ENCODE measurements at places on chromosomes 7 and 10.

DNA sequence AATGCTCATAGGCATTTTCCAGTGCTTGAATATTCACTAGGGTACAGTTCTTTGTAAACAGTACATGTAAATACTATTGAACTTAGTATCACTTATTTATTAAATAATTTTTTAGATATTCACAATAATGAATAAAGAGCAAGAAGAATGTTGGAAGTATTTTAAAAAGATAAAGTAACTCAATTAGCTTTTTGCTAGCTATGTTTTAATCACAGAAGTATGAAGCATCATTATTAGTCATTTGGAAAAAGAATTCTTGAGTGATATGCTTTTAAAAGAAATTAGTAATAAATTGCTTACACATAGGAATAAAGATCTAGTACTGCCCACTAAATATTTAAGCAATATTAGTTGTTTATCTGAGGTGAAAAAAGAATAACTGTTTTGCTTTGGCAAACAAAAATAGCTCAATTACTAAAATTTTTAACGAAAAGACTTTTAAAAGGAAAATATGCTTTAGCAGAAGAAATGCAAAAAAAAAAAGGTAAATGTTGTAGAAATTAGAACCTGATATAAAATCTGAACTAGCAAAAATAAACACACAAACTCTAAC, 66.5 kb downstream of the SGMS1 start:
- DNase-seq, result no peak

- DNase-seq, result no peak
These were observed 29.9 kb downstream of the SORBS1 start for GRCh38 chr10:95531058-95531809.

GRCh38 chr10:47166405-47166777, 133.6 kb upstream of the GDF10 start:
- DNase-seq, result peak; percentile 26

DNA sequence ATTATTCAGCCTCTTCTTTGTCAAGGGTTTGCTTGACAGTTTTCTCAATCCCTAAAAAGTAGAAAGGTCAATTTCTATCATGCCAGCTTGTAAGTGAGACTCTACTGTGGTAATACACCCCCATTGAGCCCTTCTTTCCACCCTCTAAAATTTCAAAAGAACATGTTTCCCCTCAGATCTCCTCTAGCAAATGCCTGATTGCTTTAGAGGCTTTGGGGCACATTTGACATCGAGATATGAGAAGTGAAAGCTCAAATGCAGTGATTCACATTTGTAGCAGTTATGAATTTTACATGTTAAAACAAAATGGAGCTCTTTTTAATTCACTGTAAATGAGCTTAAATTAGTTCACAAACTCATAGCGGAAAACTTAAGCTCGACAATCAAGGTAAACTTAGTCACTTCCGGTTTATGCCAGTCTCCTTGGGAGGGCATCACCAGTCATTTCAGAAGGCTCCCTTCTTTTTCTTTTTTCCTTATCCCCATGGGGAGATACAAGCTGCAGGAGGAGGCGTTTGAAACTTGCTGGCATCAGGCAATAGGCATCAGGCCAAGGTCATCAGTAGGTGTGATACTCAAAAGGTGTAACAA, 55.3 kb upstream of the ADO start:
- DNase-seq, result no peak

GRCh38 chr10:123683459-123683858, 17.3 kb downstream of the GPR26 start:
- DNase-seq, result no peak

GRCh38 chr7:116616555-116617059, 55.4 kb upstream of the MET start:
- DNase-seq, result peak; percentile 36

- DNase-seq, result no peak
These were observed 10.0 kb upstream of the SFRP5 start for GRCh38 chr10:97781618-97782331.

GRCh38 chr10:66940965-66941364, 15.1 kb downstream of the LRRTM3 start:
- no peak for DNase-seq

DNA sequence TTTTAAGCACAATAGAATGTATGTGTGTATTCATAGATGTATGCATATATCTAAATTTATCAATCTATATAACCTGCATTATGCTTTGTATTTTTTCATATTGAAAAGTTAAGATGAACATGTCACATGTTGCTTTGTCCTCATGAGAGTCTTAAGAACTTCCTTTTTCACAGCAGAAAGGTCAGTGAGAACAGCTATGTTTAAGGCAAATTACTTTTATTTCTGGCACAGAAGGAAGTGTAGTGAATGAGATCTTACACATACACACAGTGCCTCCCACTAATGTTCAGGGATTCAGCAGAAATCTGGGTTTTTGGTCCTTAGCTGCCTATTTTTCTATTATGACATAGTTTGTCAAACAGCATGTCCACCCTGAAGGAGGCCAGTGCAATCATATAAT, 134.8 kb downstream of the TMEM26 start:
- DNase-seq, result no peak

GRCh38 chr7:141558544-141559183, 7.5 kb downstream of the AGK start:
- peak; percentile 66 for DNase-seq

DNA sequence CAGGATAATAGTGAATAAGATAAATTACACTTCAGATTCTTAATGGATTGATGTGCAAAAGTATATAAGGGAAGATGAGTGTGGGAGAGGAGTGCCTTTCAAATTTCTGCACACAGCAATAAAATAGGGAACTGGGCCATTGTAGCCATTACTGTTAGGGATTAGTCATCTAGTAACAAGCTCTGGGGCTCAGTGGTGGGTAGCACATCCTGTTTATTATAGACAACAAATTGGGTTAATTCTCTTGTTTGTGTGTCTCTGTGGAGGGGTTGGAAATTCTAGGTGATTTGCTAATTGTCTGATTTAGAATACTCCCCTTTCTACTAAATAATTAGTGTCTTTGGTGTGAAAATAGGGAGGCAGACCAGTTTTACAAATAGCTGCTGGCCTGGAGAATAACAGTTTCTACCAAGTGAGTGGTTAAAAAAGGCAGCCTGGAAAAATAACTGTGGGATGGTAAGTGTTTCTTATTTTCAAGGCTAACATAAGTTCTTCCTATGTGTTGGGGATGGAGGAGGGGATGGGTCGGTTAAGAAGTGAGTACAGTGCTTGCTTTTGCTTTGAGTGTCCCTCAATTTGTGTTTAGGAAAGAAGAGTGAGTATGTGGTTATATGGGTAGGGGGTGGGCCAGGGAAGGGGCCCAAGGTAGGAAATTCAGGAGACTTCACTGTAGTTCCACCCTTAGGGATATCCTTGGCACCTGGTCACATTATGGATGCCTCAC, 43.3 kb upstream of the TMEM248 start:
- DNase-seq, result peak; percentile 33

- DNase-seq, result no peak
These were observed 759 bp upstream of the ELAPOR2 start for GRCh38 chr7:87060288-87060537.

DNA sequence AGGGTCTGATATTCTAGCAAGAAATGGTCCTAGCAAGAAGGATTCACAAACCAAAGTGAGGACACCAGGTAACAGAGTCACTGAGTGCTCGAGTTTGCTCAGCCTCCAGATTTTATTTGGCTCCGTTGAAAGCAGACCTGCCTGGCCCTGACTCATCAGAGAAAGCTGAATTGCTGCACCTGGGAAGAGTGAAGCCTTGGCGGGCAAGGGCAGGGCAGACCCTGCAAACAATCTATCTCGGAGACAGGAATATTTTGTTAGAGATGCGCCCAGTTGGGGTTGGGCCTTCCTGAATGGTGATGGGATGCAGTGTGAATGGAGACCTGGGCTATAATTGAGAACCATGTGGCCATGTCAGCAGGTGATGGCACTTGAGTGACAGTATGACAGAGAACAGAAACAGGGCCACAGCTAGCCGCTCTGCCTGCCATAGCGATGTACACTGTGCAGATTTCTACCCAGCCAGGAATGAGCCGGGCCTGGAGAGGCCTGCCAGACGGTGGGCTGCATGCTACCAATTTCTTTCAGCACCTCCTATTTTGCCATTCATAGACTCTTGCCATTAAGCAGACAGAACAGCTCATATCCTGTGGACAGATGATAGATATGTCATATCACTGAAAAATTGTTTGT, 744.2 kb downstream of the LRMDA start:
- no peak for DNase-seq

GRCh38 chr10:121511460-121511859, 86.8 kb downstream of the FGFR2 start:
- no peak for DNase-seq

GRCh38 chr7:159051916-159052315, 92.8 kb downstream of the VIPR2 start:
- no peak for DNase-seq

GRCh38 chr10:72665925-72666324, 26.0 kb upstream of the MCU start:
- DNase-seq, result peak; percentile 59

DNA sequence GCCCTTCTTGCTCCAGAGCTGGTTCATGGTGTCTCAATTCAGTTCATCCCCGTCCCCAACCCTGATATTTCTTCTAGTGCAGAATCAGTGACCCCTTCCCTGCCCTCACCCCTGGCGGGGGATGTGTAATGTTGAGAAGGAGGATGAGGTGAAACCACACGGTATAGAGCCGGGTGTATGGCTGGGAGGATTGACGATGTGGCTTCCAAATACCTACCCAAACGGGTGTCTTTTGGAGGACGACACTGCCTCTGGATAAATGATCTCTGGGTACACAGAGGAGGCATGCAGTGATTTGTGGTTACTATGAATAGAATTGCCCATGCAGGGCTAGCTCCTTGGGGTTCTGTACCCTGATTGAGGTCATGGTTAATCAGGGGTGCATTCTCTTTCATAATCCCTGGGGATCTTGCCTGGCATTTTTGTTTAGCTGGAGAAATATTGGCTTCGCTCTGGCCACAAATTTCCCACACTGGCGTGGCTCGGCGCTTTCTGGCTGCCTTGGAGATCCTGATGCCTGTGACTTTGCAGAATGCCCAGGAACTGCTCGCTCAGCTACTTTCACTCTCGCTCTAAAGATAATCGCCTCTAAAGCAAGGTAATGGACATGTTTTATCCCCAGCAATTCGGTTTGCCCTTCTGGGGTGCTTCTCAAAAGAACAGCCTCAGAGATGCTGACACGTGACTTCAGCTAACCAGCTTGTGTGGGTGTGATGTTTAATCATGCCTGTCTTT, 89.2 kb downstream of the RBM20 start:
- no peak for DNase-seq

GRCh38 chr10:5503477-5503835, 4.1 kb upstream of the CALML5 start:
- DNase-seq, result no peak

DNA sequence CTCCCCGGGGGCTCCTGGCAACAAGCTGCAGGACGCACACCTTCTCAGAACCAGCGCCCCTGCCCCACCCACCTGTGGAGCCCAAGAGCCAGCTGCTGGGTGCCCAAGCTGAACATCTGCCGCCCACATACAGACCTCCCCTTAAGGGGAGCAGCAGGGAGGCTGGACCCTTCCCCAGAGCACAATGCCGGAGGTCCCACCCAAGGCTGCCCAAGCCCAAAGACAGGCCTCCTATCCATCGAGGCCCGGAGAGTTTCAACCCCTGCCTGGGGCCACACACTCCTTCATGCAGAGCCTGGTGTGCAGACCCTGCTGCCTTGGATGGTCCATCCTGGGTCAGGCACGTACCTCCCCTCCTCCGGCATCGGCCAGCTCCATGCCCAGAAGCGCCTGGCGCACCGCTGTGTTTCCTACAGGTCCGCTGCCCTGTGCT, 48.7 kb downstream of the VIPR2 start:
- DNase-seq, result no peak

DNA sequence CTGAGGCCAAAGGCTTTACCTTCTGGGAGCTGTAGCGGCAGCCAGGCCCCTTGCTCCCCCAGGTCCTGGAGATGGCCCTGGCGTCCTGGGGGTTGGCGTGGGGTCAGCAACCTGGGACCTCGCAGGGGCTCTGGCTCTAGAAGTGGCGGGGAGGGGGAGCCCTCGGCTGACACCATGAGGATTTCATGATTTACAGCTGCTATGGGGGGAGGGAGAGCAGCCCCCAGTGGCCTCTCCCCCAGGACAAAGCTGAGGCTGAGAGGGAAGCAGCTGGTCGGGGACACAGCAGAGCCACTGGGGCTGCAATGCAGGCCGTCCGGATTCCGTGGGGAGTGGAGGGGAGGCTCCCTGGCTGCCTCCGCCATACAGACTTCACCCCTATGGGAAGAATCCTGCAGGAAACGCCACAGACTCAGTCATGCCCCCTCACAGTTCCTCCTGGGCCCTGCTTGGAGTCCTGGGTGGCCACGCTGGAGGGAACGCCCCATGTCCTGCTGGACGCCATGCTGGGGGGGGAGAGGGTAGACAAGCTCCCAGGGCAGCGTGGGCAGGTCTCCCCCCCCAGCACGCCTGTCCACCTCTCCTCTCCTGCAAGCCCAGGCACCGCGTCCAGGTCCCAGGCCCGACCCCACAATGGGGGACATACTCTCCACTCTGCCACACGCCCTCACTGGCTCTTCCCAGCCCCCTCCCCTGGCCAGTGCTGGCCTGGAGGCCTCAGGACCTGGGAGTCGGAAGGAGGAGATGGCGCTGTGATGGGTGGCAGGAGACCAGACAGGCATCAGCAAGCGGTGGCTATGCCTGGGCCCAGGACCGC, 243.6 kb downstream of the ELFN1 start:
- DNase-seq, result no peak

- no peak for DNase-seq
These were observed 19.0 kb upstream of the FIGNL1 start for GRCh38 chr7:50469181-50469580.

- DNase-seq, result no peak
These were observed 6.1 kb upstream of the DDX50 start for GRCh38 chr10:68895041-68895440.

GRCh38 chr10:126734015-126734414, 63.5 kb upstream of the C10orf90 start:
- DNase-seq, result peak; percentile 53

Measured in cardiac fibroblast (primary cell).